ENCODE measurements at places on chromosomes 7 and 10.

DNA sequence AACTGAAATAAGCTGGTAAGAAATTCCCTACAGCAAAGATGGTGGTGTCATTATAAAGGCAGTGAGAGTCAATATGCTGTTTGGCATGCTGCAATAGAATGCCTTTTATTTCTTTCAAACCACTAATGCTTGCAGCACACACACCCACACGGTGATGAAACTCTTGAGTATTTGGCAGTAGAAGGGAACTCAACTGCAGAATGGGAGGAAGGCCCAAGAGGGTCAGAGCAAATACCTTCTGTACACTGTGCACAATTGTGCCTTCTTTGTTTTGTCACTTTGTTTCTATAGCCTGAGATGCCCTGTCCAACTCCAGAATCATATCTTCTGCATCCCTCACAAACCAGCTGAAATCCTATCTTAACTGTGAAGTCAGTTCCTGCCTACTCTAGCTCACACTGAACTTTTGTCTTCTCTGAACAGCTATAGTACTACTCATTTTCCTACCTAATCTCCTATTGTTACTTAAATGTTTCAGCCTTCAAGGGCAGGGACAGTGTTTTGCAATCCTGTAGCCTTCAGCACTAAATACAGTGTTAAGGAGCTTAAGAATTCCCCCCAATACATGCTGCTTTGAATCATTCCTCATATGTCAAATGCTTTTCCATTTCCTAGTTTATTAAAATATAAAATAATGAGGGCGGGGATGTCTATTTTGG is 22.2 kb downstream of the MMS19 start:
- DNase-seq, result no peak

- peak; percentile 55 for DNase-seq
These were observed 37.7 kb downstream of the ATXN7L1 start for GRCh38 chr7:105838627-105839231.

- DNase-seq, result no peak
These were observed 985.6 kb upstream of the GHITM start for GRCh38 chr10:83153714-83154113.

- DNase-seq, result no peak
These were observed 5.0 kb upstream of the NDUFB2 start for GRCh38 chr7:140691376-140692045.

- DNase-seq, result no peak
These were observed 6.0 kb downstream of the LIPN start for GRCh38 chr10:88765816-88766215.

GRCh38 chr7:69403169-69403568 is 195.1 kb upstream of the AUTS2 start:
- no peak for DNase-seq

DNA sequence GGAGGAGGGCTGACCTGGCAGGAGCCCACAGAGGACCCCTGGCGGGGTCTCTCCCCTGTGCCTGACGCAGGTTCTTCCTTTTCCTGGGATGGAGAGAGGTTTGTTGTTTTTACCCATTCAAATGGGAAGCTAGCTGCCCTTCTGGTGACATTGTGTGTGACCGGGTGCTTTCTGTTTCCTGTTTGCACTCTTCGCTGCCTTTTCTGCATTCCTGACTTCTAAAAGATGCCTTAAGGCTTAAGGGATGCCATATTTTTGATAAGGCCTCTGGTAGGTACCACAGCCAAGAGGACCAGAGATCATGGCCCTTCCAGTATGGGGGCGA is 20.3 kb downstream of the ZNF783 start:
- DNase-seq, result no peak

DNA sequence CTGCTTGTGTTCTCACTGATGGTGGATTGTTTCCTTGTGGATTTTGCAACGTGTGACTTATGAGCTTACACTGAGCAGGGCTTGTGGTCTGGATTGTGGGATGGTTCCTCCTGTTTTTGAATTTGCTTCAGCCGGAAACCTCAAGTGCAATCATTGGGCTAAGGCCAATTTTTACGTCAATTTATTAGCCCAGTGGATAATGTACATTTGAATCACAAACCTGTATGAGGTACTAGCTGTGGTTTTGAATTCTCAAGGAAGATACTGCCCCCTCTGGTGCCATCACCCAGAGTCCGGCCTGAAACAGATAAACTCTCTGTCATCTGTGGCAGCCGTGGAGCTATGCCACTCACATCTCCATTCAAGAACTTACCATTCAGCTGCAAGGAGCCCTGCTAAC is 7.3 kb upstream of the ZNF777 start:
- no peak for DNase-seq

DNA sequence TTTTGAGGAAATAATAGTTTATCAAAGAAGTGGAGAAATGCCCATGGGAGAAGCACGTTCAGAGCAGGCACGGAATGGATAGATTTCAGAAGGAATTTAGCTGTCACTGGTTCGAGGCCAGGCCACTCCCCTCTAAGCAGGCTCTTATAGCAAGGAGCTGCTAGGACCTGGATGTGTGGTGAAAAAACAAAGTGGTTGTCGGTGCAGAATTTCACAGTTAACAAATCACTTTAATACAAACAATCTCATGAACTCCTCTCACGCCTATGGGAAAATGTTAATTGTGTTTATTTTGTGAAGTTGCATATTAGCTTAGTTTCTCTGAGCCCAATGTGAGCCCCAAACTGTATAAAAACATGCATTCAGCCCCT is 176.3 kb downstream of the PKD1L1 start:
- no peak for DNase-seq

DNA sequence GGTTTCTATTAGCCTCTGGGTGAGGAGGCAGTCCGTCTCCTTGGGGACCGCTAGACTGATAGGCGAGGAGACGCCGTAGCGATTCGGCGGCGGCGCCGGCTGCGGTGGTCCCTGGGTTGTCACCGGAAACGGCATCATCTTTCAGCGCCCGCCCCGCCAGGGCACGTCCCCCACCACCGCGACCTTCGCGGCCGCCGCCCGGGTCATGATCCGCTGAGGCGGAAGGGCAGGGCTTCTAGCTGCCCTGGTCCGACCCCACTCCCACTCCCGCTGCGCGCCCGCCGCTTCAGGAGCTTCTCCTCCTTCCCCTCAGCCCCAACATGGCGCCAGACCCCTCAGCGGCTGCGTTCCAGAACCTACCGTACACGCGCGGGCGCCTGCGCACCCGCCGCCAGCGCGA is at the start of gene PAPOLB:
Gene PAPOLB (minus strand): TSS at position 358 of the 400 bp plus-strand sequence. CDS start 220 bp downstream, at position 138.
- no peak for DNase-seq

DNA sequence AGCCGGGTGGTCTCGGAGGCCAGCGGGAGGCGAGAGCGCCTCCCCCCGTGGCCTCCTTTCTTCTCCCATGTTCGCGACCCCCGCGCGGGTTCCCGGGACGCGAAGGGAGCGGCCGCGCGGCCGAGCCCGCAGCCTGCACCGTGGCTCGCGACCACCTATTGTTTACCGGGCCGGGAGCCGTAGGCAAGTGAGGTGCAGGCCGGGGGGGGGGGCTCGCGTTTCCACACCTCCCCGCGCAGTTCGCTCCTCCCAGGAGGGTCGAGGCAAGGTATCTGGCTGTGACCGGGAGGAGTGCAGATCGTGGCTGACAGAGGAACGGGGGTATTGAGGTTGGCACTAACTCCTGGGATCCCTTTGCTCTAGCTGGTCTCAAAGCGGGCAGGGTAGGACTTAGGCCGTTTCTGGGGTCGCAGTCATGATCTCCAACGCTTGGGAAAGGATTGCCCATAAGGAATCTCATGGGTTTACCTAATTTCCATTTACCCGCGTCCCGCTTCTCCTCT is 734 bp downstream of the PTPN12 start:
- no peak for DNase-seq

DNA sequence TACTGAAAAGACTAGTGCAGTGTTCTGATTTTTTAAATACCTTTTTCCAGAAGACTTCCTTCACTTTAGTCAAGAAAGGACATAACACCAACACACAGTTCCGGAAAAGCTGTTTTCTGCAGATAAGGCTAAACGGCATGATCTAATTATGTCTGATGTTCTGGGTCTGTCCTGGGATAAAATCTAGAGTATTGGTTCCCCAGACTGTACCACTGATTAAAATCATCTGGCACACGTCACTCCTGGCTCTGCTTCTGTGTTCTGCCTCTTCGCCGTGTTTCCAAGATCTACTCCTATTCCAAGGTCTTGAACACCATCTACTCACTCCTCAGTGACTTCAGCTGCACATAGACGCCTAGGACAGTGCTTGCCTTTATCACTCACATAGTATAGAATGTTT is 100.8 kb upstream of the SFMBT2 start:
- no peak for DNase-seq

DNA sequence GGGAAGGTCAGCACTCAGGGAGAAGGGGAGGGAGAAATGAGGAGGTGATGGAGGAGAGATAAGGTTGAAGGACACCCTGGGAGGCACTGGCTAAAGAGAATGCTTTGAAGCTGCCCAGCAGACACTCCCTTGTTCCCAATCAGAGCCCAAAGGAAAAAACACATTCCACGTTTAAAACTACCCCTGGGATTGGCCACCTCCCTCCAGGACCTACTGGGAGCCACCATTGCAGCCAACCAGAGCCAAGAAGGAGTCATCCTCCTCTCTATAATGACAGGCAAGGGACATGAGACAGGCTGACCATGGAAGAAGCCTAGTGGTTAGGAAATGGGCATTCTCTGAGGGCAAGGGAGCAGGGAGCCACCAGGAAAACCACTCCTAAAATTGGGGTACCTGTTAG is 43.8 kb downstream of the MYO1G start:
- DNase-seq, result no peak

DNA sequence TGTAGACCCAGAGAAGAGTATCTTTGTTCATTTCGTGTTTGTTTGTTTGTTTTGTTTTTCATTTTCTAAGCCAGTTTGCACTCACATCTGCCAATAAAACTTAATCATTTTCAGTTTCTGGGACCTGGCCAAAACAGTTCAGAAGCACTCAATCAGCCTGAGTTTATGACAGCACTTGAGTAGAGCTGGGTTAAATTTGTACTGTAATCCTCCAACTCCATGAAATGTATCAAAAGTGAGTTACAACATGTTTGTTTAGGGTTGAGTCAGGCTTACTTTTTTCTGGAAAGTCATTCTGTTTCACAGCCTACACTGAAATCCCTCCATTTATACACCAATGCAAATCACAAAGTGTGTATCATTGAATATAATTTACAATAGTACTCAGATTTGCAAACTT is 91.9 kb downstream of the ZWINT start:
- no peak for DNase-seq

DNA sequence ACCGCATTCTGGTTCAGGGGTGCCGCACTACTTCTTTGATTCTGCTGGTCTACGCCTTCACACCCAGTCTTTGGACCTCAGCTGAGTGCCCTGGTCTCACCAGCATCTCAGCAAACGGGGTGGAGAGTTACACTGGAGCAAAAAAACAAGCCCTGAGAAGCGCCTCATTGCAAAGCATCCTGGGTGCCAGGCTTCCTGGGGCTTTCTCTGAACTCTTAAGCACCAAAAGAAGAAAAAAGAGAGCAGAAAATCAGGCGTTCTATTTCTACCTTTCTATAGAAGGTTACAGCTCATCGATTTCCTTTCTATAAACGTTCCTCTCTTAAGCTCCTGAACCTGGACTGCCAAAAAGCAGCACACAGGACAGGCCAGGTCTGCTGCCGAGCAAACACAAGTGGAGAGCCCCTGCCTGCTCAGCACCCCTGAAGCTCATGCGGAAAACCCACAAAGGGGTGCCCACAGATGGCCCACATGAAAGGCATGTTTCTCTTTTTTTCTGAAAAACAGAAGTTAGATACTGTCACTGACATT is 217.9 kb downstream of the SFMBT2 start:
- DNase-seq, result no peak

- no peak for DNase-seq
These were observed 17.5 kb downstream of the CCNY start for GRCh38 chr10:35353805-35354204.

DNA sequence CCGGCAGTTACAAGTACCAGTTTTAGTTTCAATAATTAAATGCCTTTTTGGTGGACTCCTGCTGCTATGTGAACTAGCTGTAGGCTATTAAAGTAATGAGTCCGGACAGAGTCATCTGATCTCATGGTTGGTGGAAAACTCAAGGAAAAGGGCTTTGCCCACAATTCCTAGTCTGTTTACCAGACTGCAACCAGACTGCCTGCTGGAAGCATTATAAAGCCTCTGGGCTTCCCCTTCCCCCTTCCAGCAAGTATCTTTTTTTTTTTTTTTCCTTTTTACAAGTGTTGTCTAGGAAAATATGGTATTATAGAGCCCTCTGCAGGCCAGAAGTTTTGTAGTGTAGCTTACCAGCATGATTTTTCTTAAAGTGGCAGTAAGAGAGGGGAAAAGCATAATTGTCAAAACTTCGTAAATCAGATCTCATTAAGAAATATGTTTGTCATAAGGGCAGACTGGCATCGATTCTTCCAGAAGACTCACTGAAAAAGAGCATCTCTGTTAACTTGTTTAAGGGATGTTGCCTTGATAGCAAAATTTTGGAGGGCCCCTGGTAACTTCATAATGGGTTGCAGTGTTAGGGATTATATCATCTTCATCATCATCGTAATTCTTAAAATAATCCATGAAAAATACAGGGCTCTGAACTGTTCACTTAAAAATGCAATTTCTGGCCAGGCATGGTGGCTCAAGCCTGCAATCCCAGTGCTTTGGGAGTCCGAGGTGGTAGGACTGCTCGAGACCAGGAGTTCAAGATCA is 181.3 kb downstream of the TAX1BP1 start:
- no peak for DNase-seq

DNA sequence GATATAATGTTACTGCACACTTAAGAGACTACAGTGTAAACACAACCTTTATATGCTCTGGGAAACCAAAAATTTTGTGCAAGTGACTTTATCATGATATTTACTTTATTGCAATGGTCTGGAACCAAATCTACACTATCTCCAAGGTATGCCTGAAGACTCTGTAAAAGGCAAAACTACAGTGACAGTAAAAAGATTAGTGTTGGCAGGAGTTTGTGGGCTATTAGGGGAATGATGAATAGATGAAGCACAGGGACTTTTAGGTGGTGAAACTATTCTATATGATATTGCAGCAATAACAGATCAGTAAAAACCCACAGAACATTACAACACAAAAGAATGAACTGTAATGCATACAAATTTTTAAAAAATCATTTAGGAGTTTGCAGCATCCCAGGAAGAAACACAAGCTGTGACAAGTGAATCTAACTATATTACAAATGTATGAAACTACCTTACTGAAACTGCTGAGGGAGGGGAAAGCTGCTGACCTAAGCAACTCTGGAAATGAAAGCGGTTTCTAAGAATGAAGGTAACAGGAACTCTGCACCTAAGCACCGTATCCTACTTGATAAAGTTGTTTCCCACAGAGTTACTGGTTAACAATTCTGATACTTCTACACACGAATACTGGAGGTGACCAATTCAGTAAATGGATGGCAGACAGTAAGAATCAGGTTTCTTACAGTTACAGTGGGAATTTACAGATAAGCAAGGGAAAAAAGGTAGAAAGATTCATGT is 82.6 kb downstream of the ATE1 start:
- DNase-seq, result no peak

- DNase-seq, result no peak
These were observed 41.4 kb downstream of the AHCYL2 start for GRCh38 chr7:129266181-129266580.

GRCh38 chr10:88234297-88234696 is 348.8 kb downstream of the RNLS start:
- DNase-seq, result no peak

All from Right ventricle myocardium superior (tissue), 1 donor.